Hair follicular keratinocyte (primary cell): ENCODE measurements at places on chromosomes 13 and 19. TPM values are rescaled to one million over a fixed set of nuclear protein-coding genes. Genes with fewer than 3 reads are reported as not detected.

Gene LSR
- 79.2 and 110 TPM in 2 replicates for total RNA-seq

Gene CYP4F2
- total RNA-seq, result 0.04 and 0.23 TPM in 2 replicates

Gene SIAH3
- total RNA-seq, result 0.04 and 0.08 TPM in 2 replicates

Gene COG3
- 25.9 and 38.1 TPM in 2 replicates for total RNA-seq

Gene TBXA2R
- 0.23 TPM in 2 replicates for total RNA-seq

Gene SCEL
- 2.5 and 3.6 TPM in 2 replicates for total RNA-seq

Gene ZNF492
- total RNA-seq, result 0.39 and 1.8 TPM in 2 replicates

Gene TNNT1
- total RNA-seq, result 44.4 and 145 TPM in 2 replicates

Gene SIGLEC8
- not detected in 2 replicates for total RNA-seq

Gene ANO8
- 1.3 and 3.9 TPM in 2 replicates for total RNA-seq

Gene ZNF333
- total RNA-seq, result 3.2 and 5.1 TPM in 2 replicates

Gene SERP2
- total RNA-seq, result 2.4 and 5.3 TPM in 2 replicates

Gene URAD
- not detected in 2 replicates for total RNA-seq

Gene GIPC3
- not detected in 2 replicates for total RNA-seq

Gene TEX101
- total RNA-seq, result not detected in 2 replicates
